NCI-H1694 (cell line): ENCODE measurements at places on chromosomes 2 and 18.

DNA sequence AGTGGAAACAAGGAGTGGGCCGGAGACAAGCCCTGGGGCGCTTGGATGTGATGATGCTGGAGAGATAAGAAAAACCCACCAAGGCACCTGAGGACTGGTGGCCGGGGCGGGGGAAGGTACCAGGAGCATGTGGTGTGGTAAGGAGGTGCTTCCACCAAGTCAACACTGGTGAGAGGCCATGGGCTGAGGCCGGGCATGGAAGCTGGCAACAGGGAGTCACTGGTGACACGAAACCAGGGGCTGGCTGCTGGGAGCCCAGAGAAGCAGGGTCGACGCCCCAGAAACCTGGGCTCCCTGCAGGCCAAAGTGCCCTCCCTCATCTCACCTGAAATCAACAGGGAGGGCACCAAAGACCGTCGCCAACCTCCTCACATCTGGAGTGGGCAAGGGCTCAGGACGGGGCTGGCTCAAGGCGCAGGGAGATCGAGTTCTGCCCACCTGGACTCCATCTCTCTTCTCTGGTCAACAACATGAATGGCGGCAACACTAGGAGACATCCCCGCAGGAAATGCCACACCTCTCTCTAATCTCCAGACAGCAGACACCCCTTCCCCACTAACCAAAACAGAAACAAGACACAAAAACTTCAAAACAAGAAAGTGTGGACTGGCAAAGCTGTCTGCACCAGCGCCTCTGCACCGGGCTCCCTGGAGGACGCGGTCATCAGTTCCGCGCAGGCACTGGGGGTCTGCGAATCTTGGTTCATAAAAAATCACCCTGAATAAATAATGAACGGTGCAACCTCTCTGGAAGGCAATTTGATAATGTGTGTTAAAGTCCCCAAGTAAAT is 185.5 kb downstream of the HDAC4 start:
- DNase-seq = no peak

DNA sequence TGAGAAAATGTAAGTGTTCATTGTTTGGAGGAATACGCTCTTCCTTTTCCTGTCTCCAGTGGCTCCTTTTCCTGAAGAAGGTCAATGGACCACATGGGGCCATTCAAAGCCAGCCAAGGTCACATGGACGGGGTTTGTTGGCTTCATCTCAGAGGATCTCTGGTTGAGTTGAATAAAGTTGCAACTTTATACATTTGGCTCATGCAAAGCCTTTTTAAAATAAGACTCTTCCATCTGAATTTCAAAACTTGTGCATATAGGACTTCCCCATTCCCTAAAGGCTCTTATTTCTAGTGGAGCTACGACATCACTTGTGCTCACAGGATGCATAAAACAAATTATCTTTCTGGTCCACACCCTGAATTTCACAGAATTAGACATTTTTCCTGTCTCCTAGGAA is 235.5 kb downstream of the CMPK2 start:
- DNase-seq = no peak

- DNase-seq = no peak
Observed at GRCh38 chr18:63107931-63108330, 211.6 kb downstream of the BCL2 start.

DNA sequence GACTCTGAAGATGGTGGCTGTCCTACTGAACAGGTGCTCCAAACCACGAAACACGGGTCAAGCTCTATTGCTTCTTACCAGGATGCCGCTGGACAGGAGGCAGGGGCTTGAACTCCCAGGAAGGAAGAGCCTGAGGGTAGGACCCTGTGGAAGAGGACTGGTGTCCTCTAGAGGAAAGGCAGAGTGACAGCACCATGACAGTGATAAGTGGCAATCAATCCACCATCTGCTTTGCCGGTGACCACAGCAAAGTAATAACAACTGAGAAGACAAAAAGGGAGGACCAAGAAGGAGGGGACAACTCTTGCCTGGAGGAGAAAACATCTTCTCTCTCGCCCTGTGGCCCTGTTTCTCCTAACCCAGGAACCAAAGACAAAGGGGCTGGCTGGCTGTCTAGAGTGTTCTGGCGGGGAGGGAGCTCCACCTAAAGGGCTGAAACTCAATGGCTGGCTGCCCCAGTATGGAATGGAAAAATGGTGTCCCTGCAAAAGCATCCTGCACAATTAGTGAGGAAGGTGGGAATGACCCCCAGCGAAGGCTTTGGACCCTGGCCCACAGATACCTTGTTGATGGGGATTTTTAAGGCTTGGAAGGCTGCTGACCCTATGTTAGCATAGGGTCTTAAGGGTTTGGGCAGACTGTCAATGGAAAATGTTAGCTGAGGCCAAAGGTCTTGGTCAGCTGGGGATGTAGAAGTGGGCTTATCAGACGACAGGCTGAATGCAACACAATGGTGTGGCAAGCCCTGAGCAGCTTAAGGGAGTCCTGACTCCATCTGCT is 35.4 kb downstream of the PROC start:
- no peak for DNase-seq

DNA sequence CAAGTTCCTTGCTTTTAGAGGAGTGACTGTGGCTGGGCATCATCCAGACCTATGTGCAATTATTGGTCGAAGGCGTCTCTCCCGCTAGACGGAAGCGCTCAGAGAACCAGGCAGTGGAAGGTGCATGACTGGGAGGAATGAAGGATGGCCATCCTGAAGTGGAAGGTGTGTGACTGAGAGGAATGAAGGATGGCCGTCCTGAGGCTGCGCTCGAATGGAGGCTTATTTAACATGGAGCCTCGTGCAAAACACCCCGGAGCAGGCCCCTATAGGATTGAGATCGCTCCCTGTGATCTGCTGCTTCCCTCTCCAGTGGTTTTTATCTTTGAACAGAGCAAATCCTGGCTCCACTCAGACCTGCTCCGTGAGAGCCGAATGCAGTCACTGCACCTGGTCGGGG is 140.2 kb upstream of the ID2 start:
- no peak for DNase-seq

DNA sequence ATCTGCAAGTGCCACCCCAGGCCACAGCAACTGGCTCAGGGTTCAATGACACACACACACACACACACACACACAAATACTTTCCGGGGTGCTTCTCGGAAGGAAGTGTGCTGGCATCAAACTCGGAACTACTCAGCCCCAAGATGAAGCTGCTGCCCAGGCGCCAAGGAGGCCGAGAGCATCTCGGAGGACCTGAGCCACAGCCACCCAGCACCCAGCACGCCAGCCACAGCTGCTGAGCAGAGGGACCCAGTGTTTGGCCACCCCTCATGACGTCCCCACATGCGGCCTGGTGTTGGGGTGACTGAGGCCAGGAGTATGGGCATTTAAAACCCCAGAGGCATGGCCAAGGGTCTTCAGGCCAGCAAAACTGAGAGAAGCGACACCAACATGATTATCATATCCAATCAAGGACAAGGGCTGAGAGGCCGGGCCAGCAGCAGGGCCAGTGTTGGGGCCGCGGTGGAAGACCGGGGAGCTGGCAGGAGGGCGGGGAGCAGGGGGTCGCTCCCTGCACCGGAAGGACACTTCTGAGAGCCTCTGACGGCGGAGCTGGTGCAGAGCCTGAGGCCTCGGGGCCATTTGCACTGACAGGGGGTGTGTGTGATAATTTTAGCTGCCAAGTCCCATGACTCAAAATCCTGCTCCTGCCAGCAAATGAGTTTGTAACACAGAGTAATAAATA is 61.8 kb downstream of the BIN1 start:
- no peak for DNase-seq

GRCh38 chr18:34028324-34028723 is 196.4 kb downstream of the NOL4 start:
- no peak for DNase-seq

DNA sequence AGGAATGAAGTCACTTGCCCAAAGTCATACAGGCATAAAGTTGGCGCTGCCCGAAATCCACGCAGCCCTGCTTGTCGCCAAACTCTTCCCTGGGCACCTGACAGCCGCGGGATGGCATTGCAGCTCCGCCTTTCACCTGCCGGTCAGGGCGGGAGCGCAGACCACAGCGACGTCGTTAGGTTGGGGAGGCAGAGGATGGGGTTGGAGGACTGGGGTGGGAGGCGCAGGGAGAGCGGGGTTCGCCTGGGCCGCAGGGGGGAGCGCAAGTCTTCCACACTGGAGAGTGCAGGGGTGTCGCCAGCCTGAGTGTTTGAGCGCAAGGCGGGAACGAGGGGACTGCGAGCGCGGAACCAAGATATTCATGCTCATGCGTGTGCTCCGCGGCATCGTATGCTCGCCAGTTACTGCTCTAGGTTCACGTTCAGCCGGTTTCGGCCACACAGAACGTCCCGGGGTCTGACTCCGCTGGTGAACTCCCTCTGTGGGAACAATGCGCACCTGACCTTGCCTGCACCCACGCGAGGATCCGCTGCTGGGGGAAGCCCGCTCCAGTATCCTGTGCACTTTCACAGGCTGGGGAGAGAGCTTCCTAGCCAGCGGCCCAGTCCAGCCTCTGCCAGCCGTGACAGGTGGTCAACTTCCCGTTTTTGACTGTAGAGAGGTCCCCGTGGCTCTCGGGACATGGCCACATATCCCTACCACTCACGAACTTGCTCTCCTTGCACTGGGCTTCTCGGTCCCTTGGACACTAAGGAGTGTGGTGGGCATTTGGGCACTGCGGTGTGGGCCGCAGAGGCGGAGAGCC is 767 bp upstream of the NPPC start:
- DNase-seq = no peak

DNA sequence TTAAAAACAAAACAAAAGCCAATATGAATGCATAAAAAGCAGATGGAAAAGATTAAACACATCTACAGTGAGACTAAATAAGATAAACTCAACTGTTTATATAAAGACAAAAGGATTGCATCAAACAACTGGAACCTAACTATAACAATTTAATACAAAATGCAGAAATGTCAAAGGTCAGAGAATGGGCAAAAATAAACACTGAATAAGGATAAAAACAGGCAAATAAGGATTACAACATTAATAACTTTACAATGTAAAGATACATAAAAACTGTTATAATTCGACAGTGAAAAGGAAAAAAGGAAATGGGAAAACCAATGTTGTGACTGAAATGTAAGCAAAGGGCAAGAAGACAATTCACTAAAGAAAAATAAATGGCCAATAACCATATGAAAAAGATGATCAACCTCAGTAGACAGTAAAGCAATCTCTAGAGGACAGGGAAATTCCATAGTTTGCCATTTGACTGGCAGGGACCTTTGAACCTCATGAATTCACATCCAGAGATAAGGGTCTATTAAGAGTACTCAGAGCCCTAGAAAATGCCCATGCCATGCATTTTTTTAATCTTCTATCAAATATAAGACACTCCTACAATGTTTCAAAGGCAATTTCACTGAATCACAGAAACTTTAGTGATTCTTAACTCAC is 83.7 kb downstream of the TMEM131 start:
- DNase-seq = no peak

GRCh38 chr2:39623917-39624316 is 41.8 kb upstream of the TMEM178A start:
- peak; percentile 45 for DNase-seq

DNA sequence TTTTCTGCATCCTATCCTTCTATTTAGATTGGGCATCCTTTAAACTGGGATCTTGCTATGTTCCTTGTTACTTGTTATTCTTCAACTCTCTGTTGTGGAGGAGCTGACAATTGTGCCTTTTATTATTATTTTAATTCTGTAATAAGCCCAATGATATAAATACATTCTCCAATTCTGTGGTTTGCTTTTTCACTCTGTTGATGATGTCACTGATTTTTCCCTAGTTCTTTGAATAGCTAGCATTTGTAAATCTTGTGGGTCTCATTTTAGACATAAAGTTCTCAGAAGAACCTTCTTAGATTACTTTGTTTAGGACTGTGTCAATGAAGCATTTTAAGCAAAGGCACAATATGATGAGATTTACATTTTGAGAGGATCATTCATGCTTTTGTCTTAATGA is 79.5 kb upstream of the SLC8A1 start:
- DNase-seq = no peak

- DNase-seq = no peak
Observed at GRCh38 chr2:202373490-202373889, 2.6 kb upstream of the BMPR2 start.

DNA sequence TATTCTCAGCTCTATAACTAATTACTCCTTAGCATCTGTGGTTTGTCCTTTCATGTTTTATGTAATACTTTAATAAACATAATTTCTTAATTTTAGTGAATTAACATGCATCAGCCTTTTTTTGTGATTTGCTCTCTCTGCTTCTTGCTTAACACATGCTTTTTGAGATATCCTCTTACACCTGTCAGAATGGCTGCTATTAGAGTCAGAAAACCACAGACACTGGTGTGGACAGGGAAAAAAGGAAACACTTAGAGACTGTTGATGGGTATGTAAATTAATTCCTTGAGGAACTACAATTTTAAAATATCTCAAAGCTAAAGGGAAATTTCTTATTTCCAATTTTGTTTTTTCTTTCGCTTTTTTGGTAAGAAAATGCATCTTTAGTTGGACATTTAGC is 549.0 kb downstream of the ZNF804A start:
- no peak for DNase-seq

DNA sequence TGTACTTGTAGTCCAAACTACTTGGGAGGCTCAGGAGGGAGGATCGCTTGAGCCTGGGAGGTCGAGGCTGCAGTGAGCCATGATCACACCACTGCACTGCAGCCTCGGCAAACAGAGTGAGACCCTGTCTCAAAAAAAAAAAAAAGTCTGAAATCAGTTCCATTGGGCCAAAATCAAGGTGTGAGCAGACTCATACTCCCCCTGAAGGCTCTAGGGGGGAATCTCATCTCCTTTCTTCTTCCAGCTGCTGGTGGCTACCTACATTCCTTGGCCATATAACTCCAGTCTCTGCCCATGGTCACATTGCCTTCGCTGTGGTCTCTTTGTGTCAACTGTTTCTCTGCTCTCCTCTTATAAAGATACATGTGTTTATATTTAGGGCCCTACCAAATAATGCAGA is 234.0 kb downstream of the LRRTM1 start:
- DNase-seq = no peak

DNA sequence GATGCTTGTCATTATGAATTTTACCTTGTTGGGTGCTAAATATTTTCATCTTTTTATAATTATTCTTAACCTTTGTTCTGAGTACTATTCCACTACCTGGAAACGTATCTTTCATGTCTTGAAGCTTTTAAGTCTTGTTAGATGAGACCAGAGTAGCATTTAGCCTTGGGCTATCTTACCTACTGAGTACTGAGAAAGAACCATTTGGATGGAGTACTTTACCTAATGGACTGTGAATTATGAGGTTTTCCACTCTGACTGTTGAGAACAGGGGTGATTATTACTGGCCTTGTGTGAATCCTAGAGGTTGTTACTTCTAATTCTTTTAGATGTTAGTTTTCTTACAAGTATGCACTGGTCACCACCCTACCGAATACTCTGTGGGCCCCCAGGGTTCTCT is 63.5 kb downstream of the CCDC102B start:
- no peak for DNase-seq

- DNase-seq = no peak
Observed at GRCh38 chr2:23761638-23762037, 165.3 kb downstream of the ATAD2B start.

DNA sequence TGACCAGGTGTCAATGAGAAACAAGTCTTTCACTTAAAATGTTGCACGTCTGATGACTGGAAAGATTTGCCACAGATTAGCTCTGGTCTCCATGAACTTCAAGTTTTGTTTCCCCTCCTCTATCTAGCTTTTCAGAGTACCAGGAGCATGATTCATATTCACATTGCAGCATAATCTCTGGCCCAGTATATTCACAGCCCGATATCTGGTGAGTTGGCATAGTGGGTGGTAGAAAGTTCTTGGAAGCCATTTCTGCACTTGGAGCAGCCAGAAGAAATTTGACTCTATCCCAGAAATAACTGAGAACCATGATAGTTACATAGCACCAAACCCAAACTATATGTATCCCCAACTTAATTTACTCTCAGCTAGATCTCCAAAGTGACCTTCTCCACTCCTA is 503.9 kb downstream of the PID1 start:
- no peak for DNase-seq

- DNase-seq = no peak
Observed at GRCh38 chr18:58858591-58859468, 5.8 kb upstream of the ZNF532 start.
